ENCODE measurements at places on chromosomes 16 and 17.
A peak's percentile ranks its signal among the peaks of the same experiment; 100 is the strongest.

GRCh38 chr17:79988185-79988971 is 47.3 kb downstream of the TBC1D16 start:
- DNase-seq = no peak

DNA sequence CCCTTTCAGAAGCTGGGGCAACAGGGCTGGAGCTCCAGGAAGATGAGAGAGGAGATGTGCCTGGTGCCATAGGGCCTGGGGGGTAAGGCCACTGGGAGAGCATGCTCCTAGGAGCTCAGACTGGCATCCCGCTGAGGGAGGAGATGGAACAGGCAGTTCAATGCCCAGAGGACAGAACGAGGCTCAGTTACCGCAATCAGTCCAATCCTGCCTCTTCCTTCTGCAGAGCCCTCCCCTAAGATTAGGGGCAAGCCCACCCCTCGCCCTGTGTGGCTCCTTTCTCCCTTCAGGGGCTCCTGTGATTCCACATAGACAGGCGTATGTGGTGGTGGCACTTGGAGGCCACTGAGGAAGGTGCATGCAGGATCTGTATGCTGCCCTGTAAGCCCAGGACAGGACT is 2.4 kb downstream of the CCDC42 start:
- no peak for DNase-seq

DNA sequence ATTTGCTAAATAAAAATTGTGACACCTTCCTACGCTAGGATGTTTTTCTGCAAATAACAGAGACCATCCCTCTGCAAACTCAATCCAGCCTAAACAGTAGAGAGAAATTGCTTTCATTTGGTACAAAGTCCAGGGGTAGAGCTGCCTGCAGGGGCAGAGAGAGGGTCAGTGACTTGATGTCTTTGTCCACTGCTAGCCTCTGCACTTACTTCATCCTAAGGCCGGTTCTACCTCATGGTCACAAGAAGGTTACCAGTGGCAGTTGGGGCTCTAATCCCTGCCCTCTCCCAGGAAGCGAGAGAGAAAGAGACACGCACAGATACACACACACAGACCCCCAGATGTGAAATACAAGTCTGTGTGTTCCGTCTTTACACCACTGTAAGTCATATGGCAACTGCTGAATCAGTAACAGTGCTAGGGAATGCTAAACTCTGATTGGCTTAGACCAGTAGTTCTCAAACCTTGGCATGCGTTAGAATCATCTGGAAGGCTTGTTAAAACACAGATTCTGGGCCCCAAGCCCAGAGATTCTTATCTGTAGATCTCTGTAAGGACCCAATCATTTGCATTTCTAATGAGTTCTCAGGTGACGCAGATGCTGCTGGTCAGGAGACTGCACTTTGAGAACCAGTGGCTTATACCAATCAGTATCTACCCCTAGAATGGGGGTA is 13.1 kb upstream of the LPCAT2 start:
- no peak for DNase-seq

DNA sequence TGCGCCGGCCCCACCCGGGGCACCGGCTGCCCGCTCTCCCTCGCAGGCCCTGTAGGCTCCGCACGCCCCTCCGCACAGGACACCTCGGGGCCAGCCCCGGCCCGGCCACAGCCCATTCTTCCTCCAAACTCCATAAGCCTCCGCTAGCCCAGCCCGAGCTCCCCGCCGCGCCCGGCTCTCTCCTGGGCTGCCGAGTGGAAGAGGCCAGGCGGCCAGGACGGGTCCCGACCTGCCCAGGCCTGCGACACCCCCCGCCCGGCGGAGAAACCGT is 397 bp downstream of the NCOR1 start:
- peak; percentile 63 for DNase-seq

GRCh38 chr17:49545806-49546545 is 29.7 kb upstream of the NXPH3 start:
- DNase-seq = peak; percentile 44
